NCI-H1417 treated with DMSO at 0.1 percent for 48 hours (cell line): ENCODE measurements at places on chromosomes 2 and 18.

DNA sequence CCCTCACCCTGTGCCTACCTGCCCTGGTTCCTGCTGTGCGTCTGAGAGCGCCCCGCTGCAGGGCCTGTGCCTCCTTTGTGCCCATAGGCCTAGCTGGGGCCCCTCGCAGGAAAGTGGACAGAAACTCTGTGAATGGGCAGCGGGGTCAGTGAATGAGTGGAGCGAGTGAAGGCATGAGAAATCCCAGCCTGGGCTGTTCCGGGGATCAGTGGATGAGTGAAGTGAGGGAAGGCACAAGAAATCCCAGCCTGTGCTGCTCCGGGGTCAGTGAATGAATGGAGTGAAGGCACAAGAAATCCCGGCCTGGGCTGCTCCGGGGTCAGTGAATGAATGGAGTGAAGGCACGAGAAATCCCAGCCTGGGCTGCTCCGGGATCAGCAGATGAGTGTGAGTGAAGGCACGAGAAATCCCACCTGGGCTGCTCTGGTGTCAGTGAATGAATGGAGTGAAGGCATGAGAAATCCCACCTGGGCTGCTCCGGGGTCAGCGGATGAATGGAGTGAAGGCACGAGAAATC, 2.0 kb downstream of the COLEC11 start:
- no peak for DNase-seq

- DNase-seq = no peak
These were observed 1208.4 kb downstream of the DPP10 start for GRCh38 chr2:115650827-115651226.

DNA sequence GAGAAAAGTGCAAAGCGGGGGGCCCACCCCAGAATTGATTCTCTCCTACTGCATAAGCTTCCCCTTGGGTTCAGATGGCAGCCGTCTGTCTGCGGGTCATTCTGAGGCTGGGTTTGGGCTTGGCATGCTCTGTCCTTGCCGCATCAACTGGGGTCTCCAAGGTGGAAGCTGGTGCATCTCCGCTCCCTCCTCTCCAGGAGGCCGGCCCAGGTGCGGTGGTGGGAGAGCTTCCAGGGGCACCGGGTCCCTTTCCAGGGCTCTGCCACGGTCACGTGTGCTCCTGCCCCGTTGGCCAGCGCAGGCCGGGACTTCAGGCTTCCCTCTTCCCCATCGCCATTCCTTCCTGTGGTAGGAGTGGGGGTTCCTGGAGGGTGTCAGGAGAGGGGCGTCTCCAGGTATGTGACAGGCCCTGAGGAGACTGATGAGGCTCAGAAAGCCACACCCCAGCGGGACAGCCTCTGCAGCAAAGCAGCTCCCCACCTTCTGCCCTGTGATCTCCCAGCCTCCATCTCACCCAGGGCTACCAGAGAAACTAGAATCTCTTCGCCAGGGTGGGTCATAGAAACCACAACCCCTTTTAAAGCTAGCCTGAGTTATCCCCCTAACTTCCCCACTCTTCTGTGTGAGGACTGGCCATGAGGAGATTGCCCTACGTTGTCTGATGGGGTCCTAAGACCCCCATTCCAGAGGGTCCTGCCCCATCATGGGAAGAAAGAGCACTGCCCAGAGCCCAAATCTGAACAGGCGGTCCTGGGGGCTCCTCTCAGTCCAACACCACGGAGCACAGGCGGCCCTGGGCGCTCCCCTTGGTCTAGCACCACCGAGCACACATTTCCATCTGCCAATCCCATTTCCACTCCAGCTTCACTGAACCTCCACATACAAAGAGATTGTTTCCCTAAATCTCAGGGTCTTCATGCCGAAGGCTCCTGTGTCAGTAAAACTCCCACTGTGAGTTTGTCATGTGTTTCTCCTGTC, 76.6 kb downstream of the SLC66A2 start:
- DNase-seq = no peak

GRCh38 chr2:52594026-52594425, 1173.6 kb upstream of the CHAC2 start:
- no peak for DNase-seq

- DNase-seq = no peak
These were observed 87.6 kb downstream of the MRPS9 start for GRCh38 chr2:105125428-105125827.

DNA sequence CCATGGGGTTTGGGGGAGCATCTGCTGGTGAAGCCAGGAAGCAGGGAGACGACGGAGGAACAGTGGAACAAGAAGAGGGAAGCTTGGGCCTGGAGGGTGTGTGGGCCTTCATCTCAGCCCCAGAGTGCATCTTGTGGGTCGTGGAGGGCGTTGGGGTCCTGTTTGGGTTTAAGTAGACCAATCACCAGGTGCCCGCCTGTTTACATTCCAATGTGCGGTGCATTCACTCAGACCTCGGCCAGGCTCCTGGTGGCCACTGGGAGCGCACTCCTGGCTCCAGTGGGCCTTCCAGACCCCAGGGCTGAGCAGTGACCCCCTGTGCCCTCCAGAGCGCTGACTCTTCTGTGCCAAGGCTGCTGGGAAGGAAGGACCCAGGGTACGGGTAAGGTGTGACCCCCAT, 293.7 kb downstream of the NDUFA10 start:
- DNase-seq = no peak

DNA sequence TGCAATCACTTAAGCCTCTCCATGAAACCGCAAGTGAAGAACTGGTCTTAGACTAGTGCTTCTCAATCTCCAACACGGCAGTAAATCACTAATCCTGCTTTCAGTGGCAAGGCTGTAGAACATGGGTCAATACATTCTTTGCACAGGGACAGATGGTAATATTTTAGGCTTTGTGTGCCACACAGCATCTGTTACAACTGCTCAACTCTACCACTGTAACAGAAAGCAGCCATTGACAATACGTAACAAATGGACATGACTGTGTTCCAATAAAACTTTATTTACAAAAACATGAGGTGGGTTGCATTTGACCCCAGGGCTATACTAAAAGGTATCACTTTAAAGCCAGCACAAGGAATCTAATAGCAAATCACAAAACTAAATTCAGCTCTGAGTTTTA, 51.1 kb downstream of the RNF152 start:
- no peak for DNase-seq

- DNase-seq = no peak
These were observed 20.1 kb downstream of the CTLA4 start for GRCh38 chr2:203887677-203888076.

DNA sequence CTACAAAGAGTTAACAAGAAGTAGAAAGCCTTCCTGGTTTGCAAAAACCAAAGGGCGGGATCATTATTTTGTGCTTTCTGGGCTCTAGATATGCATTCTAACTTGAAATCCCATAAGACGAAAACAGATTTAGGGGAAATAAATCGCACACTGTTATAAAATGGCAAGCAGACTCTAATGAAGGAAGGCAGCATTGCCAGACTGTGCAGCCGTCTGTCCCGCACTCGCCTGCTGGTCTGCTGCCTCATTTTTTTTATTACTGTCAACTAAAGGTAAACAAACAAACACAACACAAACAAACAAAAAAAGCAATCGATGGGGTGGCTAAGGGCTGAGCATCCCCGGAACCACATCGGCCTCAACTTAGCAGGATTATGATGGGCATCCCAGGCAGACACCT, 24.4 kb downstream of the ZNF521 start:
- no peak for DNase-seq

DNA sequence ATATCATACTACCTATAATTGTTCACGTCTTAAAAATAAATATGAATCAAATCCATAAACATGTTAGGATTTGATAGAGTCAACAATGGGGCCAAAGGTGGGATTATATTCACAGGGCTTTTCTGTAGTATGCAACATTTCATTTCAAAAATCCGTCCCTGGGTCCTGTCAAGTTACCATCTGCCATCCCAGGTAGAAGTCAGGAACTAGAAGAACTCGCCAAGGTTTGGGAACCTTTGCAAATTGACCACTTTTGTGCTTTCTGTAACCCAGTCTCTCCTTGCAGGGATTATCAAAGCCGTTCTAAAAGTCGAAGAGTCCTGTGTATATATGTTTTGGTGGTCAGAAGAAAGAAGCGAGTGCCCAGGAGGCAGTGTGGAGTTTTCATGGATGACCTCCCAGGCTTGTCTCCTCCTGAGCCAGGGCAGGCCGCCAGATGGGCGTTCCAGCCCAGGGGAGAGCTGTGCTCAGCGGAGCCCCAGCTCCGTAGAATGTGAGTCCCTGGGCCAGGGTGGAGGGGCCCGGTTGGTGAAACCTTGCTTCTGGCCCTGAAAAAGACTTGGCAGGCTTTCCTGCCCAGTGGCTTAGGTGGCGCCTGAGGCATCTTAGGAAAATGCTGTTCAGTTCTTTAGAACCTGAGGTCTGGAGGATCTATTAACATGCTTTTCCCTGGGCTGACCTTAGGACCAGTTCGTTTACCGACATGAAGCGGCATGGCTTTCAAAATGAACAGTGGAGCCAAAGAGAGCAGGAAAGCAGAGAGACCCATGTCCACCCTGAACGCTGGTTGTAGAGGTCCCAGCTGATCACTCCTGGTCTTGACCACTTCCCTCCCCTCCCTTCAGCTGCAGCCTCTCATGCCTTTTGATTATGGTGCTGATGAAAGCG, 69.2 kb downstream of the LONRF2 start:
- DNase-seq = no peak

DNA sequence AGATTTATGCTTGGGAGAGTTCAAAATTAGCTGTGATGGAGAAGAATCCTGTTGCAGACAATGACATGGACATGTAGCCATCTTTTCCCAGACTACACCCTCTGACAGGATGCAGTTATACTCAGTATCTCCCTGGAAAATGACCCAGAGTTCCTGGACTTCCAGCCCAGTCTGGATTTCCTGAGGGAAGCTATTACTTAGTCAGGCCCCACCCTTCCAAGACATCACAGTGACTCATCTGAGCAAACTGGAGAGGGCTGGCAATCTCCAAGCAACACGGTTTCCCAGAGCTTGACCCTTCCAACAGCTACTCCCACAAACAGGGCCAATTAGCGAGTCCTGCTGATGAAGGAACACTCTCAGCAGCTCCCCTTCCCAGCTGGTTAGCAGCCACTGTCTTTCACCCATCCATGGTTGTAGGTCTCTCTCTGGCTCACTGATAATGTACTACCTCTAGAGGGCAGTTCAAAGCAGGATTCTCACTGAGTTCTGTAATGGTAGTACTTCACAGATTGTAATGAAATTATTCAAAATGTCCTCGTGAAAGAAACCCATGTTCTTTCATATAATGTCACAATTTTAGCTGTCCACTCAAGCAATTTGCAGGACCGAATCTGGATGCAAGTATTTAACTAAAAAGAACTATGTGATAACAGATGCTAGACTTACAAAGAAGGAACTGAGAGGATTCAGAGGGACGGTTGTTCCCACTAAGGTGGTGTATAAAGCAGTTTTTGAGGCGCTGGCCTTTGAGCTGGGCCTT, 110.2 kb downstream of the MDH1 start:
- DNase-seq = peak; percentile 8

DNA sequence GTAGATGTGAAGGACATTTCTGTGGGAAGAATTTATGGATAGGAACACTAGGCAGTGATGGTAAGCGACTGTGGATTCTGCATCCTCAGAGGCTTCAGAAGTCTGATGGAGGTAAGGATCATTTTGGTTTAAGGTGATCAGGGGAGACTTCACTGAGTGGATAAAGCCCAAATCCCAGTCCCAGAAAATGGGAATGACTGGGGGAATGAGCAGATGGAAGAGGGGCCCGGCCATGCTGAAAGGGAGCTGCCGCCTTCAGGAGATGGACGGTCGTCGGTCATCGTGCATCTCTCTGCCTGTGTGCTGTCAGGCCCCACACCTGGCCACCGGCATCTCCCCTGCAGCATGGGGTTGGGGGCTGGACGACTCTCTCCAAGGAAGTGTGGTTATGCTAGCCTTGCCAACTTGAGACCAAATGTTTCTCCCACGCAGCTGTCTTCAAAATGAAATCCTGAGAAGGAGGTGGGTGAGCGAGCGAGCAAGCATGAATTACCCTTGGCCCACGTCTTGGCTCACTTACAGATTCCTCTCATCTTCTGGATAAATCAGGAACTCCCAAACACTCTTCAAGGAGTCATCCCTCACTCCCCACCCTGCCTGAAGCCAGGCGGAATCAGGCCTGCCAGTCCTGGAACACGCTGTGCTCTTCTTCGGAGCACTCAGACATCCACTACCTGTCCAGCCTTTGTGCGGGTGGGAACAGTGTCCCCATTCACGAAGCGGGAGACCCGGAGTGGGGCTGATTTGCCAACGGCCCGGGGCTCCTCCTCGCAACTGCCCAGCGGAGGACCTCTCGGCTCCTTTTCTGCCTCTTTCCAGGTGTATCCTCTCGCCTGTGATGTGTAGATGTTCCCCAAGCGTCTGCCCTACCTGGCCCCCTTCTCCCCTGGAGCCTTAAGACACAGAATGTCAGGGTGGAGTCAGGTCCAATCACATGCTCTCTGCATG, 85.6 kb downstream of the PRKCE start:
- DNase-seq = no peak

- no peak for DNase-seq
These were observed 51.1 kb downstream of the MYO5B start for GRCh38 chr18:50143886-50144285.

GRCh38 chr2:111227716-111228141, 107.0 kb downstream of the BCL2L11 start:
- DNase-seq = no peak

DNA sequence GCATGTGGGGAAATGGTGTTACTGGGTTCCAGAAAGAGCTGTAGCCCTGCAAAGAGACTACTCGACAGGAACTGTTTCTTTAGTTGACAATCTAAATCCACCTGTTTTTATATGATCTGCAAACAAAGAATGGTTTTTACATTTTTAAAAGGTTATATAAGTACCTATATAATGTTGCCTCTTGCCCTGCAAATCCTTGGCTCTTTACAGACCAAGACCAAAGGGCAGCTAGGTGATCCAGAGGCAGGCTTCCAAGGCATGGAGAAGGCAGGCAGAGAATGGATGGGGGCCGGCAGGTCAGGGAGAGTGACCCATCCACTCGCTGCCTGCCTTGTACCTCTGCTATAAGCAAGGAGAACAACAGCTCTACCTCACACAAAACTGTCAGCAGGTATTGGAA, 173.6 kb downstream of the ANTXR1 start:
- DNase-seq = no peak

- DNase-seq = no peak
These were observed 61.1 kb downstream of the PRKCE start for GRCh38 chr2:45712570-45712969.

DNA sequence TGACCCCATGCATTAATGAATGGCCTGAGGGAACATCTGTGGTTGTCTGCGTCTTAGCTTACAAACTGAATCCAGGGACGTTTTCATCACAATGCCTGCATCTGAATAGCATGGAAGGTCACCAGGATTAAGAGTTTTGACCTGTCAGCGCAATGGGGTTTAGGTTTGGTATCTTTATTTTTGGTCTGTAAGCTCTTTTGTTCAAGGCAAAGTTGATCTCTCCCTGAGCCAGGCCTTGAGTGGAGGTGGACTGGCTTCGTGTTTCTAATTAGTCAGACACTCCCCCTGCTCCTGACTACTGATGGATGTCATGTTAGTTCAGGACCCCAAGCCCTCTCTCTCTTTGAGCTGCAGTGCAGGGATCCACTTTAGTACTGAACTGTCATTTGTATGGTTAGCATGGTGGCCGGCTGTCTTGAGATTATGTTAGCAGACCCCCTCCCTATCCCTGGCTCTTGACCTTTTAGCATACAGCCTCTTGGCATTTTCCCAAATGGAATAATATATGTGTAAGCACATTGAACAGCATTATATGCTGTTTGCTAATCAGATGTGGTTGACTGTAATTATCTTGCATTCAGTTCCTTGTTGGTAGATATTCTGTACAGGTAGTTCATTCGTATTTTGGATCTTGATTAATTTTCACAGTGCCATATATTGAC, 59.2 kb downstream of the LYPD6 start:
- DNase-seq = no peak
